ENCODE measurements at places on chromosomes 7 and 10. TPM values are rescaled to one million over a fixed set of nuclear protein-coding genes. Genes with fewer than 3 reads are reported as not detected.

The TAS2R4 gene
- total RNA-seq: 3.4 TPM

The AKR1D1 gene
- not detected for total RNA-seq

The MET gene
- 15.3 TPM for total RNA-seq

The TRIP6 gene
- 16.0 TPM for total RNA-seq

The ZNF680 gene
- 54.6 TPM for total RNA-seq

The BUD31 gene
- total RNA-seq: 64.9 TPM

The C7orf25 gene
- total RNA-seq: 5.6 TPM

The CPEB3 gene
- 29.3 TPM for total RNA-seq

The NUDT13 gene
- total RNA-seq: 0.50 TPM

The TEX47 gene
- total RNA-seq: not detected

The RADIL gene
- total RNA-seq: 7.5 TPM

The CNPY1 gene
- 0.66 TPM for total RNA-seq

The ZNF212 gene
- 5.4 TPM for total RNA-seq

The SPDYE16 gene
- 0.28 TPM for total RNA-seq

The HYAL4 gene
- not detected for total RNA-seq

The JAKMIP3 gene
- 4.5 TPM for total RNA-seq

The CCL24 gene
- not detected for total RNA-seq

The SPDYE2 gene
- not detected for total RNA-seq

The NPFFR1 gene
- total RNA-seq: 1.8 TPM

The CCDC136 gene
- total RNA-seq: 53.9 TPM

The C10orf53 gene
- total RNA-seq: not detected

The RBM20 gene
- 1.1 TPM for total RNA-seq

Measured in spinal cord (tissue), 10 donors.